WTC11 (cell line): ENCODE measurements at places on chromosomes 7 and 10.

GRCh38 chr10:24313283-24313682, 104.3 kb downstream of the KIAA1217 start:
- DNase-seq = no peak

DNA sequence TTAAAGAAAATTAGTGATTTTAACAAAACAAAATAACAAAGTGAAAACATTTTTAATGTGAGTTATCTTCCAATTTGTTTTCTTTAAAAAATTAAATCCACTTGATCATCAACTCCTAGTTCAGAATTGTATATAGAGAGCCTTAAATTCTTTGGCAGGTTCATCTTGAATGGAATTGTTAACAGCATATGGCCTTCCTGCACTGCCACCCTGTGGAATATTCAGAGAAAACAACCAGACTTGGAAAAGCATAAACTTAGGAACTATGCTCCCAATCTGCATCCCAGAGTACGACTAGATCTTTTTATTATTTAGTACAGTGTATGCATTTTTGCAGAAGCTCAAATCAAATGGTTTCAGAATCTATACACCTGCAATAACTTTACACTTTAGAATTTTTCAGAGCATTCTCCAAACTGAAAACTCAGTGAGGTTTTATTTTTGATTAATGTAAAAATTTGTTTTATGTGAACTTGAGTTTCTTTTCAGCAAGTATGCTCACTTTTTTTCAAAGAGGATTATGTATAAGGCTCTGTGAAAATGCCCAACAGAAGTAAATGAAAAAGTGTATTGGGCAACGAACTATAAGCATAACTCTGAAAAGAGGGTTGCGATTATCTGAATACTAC, 44.9 kb upstream of the ANK3 start:
- peak; percentile 15 for DNase-seq

DNA sequence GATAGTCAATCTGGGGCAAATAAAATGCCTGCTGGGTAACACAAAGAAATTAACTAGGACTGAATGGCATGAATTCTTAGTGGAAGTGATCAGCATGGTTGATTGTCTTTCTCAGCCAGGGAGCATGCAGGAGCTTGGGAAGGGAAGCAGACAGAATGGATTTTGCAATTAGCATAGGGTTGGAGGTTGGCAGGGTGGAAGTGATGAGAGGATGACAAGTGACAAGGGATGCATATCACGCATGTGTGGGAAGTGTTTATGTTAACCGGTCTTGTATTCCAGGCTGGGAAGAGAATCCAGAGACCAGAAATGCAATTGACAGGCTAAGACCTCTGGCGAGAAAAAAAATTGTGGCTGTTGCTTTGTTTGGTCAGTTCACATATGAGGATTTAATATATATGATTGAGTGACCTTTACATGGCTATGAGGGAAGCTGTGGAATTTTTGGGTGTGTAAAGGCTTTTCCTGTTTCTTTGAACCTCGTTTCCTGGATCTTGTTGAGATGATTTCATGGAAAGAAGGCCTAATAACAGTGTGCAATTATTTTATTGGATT, 8.3 kb downstream of the MDFIC start:
- DNase-seq = no peak

DNA sequence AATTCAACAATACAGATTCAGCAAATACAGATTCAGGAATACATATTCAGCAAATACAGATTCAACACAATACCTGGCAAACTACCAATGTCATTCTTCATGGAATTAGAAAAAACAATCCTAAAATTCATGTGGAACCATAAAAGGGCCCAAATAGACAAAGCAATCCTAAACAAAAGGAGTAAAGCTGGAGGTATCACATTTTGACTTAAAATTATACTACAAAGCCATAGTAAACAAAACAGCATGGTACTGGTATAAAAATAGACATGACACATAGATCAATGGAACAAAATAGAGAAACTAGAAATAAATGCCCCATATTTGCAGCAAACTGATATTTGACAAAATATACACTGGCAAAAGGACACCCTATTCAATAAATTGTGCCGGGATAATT, 3.4 kb upstream of the NT5C3A start:
- no peak for DNase-seq

DNA sequence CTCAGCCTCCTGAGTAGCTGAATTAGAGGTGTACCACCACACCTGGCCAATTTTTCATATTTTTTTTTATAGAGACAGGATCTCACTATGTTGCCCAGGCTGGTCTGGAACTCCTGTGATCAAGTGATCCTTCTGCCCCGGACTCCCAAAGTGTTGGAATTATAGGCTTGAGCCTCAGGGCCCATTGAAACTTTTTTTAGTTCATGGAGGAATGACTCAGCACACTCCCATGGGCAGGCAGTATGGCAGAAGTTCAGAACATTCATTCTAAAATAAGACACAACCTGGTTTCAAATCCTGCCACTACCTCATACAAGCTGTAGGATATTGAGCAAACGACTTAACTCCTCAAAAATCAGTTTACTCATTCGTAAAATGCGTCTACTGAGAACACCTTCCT, 320.4 kb upstream of the SP8 start:
- no peak for DNase-seq

GRCh38 chr10:30883116-30883515, 148.5 kb downstream of the ZNF438 start:
- no peak for DNase-seq

DNA sequence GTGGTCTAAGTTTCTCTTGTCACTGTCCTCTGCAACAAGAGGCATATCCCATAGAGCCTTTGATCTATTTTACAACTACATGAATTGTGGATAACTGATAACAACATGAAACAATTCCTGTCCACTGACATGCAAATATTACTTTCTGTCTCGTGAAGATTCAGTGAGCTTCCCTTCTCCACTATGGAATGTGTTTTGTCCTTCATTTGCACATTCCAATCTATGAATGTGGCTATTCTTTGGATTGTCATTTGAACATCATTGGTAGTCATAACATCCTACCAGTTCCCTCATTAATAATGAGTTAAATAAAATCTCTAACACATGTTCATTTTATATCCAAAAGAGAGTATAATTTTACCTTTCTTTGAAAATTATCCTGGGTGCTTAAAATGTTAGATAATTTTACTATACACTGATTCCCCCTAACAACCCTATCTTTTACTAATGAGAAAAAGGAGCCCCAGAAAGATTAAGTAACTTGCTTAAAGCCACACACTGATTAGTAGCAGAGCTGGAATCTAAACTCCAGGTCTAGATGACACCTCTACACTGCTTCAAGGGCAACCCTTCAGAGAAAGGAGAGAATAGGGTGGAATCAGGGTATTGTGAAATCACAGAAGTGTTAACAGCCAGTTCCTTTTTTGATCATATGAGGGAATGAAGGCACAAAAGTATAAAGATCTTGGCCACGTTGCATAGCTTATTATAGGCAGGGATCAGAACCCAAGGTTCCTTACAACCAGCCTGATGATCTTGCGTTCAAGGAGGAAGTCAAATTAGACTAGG, 39.1 kb downstream of the PDE1C start:
- DNase-seq = no peak

DNA sequence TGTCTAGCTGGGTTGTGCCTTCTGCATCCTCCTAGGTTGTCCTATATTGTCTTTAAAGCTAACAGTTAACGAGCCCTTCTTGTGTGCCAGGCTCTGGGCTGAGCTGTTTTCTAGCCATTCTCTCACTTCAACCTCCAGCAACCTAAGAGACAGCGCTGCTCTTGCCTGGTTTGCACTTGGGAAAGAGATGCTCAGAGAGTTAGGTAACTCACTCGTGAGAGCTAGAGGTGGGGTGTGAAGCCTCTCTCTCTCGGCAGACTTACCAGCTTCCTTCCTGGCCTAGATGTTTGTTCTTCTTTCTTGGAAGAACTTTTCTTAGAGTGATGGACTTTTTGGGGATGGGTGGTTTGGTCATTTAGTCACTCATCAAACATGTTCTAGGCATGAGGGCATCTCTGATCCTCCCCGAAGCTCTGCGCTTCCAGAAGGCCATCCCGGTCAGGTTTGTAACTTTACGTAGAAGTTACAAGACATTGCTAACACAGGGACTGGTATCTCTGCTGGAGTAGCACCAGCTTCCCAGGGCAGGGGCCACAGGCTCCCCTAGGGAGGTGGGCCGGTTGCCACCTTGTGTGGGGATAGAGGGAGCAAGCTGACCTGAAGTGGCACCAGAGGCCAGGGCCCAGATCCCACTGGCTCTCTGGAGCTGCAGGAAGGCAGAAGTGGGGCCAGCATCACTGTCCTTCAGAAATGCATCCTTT, 14.3 kb downstream of the TSPAN15 start:
- no peak for DNase-seq

GRCh38 chr10:3487228-3487627, 297.8 kb downstream of the KLF6 start:
- DNase-seq = no peak

GRCh38 chr7:129652914-129653313, 41.4 kb downstream of the NRF1 start:
- no peak for DNase-seq

DNA sequence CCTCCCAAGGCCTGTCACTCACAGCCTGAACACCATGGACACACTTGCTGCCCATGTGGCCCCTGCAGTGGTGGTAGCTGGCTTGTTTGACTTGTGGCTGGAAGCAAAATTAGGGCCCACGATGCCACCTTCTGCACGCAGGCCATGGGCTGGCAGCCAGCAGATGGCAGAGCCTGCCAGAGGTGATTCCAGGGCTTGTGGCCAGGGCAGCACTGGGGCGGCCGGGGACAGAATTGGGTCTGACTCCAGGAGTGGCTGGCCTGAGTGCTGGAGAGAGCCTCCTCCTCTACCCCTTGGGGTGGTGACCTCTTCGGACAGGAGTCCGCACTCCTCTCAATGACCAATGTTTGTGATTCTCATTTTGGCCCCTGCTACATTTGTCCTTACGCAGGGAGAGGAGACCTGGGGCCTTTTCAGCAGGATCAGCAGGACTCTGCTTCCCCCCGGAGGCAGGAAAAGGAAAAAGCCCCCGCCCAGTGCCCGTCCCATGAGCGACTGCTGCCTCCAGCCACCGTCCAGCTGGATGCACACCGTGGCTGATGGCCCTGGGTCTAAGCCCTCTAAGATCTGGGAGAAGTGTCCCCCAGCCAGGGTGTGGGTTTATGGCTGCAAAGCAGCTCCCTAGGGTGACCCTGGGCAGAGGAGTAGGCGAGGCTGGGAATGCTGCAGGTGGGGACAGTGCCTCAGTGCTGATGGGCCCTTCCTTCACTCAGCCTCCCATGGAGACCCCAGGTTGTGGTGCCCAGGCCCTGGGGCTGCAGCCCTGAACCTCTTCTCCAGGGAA, 26.5 kb downstream of the DNAJB12 start:
- peak; percentile 78 for DNase-seq

DNA sequence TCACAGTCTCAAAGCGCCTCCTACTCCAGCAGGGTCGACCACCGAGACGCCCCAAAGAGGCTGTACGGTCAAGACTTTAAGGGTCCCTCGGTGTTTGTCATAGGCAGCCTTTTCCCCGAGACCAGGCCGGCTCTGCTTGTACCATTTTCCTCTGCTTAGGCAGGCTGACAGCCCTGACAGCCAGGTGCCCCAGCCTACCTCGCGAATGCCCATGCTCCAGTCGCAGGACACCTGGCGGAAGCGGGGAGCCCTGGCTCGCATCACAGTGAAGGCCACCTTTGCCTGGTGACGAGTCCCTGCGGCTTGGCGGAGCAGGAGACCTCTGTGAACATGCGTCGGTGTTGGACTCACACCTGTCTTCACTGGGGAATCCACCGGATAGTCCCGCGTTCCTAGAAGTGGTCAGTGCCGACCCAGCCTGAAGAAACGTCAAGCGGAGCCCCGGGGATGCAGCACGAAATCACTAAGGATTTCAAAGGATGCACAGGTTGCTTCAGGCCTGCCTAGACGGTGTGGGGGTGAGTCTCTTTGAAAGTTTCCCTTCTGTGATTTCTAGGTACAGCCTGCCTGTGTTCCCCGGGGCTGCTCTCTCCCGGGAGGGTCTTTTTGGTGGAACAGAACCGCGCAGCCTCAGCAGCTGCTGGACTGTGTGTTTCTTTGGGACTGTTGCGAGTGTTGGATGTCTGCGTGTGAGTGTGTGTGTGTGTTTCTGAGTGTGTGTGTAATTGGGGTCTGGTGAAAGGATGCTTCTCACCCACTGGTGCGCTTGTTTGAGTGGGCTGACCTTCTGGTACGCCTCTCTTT, 30.5 kb upstream of the ZNF273 start:
- DNase-seq = no peak

GRCh38 chr10:59626523-59626869, 83.2 kb downstream of the SLC16A9 start:
- DNase-seq = no peak

DNA sequence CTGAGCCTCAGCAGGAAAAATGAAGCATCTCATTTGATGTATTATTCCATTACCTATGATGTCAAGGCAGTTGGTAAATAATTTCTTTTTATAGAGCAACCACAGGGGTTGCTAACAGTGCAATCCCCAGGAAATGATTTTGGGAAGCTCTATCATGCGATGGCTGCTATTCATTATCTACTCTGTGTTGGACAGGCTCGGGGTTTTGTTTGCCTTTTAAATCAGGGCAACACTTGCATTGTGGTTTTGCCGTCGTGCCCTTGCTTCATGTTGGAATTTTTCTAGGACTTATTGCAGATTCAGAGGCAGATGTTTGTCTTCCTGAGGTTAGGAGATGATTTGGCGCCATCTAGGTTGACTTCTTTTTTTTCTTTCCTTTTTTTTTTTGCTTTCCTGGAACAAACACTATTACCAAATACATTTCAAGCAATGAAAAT, 128.4 kb downstream of the BICC1 start:
- DNase-seq = no peak

- DNase-seq = no peak
Measured at GRCh38 chr7:47582764-47583738, 1.1 kb upstream of the TNS3 start.

- no peak for DNase-seq
Measured at GRCh38 chr7:53397911-53398310, 362.5 kb downstream of the POM121L12 start.

GRCh38 chr10:94131885-94132284, 138.2 kb downstream of the PLCE1 start:
- no peak for DNase-seq

GRCh38 chr7:139673230-139673629, 104.6 kb downstream of the HIPK2 start:
- DNase-seq = peak; percentile 57

DNA sequence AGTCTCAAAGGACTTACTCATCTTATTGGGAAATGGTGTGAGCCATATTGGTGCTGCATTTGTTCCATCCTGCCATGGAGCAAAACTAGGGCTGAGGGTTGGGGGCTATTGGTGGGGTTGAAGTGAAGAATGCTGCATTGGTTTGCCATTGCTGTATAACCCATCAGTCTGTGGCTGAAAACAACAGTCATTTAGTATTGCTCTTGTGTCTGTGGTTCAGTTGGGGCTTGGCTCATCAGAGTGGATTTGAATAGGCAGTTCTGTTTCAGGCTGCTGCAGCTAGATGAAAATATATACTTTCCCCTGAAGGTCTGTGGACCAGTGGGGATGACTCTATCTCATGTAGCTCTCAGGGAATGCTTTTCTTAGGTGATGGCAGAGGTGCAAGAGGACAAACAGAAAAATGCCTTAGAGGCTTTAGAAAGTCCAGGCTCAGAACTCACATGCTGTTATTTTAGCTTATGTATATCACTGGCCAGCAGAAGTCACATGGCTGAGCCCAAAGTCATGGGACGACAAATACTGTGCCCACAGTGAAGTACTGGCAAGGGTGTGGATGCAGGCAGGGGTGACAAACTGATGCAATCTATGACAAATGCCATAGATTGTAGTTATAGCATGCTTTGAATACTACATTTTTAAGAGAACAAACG, 15.2 kb upstream of the EXOC6 start:
- no peak for DNase-seq

- DNase-seq = no peak
Measured at GRCh38 chr10:120941501-120941900, 90.3 kb downstream of the WDR11 start.

- no peak for DNase-seq
Measured at GRCh38 chr7:155667241-155667829, 22.9 kb downstream of the RBM33 start.

GRCh38 chr7:151647874-151648273, 128.2 kb upstream of the RHEB start:
- no peak for DNase-seq
